ENCODE measurements at places on chromosomes 5 and 9.

GRCh38 chr9:133685653-133686609, 49.8 kb downstream of the DBH start:
- no peak for DNase-seq

DNA sequence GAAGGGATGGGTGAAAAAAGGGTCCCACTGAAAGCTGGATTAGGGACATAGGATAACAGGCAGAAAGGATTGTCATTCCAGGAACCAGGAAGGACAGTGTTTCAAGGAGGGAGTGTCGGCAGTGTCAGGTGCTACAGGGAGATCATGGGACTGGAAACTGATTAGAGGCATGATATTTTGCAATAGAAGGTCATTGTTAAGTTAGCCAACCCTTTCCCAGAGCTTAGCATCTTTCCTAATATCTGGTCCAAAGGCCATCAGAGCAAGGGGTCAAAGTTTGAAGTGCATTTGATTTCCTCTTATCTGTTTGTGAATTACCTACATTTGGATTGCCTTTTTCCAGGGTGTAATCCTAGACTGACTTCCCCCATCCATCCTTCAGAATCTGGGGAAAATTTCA, 91.3 kb downstream of the DOCK2 start:
- no peak for DNase-seq

DNA sequence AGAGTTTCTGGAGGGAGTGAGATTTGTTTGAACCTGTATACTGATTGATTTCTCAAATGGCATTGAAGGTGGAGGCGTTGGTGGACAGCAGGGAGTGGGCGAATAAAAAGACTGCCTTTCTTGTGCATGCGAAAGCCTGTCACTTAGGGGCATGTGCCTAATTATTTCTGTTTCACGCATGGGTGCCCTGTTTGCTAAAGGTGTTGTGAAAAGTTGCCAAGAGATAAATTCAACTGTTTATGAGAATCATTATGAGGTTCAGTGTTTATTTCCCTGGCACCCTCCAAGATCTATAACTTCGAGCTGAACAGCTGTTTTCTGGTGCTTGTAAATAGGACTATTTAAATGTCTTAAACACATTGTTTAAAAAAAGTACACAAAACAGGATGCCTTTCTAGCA, 67.4 kb upstream of the DMRTA1 start:
- DNase-seq: no peak

DNA sequence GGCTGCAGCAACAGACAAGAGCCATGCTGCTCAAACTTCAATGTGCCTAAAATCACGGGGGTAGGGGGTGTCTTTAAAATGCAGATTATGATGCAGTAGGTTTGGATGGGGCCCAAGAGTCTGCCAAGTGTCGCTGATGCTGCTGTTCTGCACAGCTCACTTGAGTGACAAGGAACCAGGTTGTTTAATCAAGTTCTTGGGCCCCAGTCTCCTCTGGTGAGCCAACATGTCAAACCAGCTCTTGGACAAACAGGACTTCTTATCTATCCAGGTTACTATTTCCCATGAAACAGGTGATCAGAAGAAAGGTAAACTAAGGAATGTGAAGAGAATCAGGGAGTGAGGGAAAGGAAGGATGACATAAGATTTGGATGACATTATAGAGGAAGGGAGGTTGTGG, 78.0 kb downstream of the APBA1 start:
- no peak for DNase-seq

GRCh38 chr5:91928754-91929521, 545.8 kb upstream of the ARRDC3 start:
- no peak for DNase-seq

- DNase-seq: no peak
Measured at GRCh38 chr5:72063219-72063819, 44.0 kb upstream of the MAP1B start.

DNA sequence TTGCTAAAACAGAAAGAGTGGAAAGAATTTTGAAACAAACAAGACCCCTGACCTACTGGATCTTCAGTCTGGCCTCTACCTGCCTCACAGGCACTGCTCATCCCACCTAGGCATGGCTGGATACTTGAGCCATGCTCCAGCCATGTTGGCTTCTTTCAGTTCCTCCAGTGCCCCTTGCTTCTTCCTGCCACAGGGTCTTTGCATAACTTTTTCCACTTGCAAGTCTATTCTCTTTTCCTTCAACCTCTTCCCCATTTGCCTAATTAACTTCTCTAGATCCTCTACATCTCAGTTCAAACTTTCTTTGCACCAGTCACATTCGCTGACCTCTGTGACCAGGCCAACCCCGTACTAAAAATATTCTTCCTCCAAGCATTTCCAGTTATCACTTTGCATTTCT, 50.4 kb downstream of the STARD4 start:
- DNase-seq: no peak

DNA sequence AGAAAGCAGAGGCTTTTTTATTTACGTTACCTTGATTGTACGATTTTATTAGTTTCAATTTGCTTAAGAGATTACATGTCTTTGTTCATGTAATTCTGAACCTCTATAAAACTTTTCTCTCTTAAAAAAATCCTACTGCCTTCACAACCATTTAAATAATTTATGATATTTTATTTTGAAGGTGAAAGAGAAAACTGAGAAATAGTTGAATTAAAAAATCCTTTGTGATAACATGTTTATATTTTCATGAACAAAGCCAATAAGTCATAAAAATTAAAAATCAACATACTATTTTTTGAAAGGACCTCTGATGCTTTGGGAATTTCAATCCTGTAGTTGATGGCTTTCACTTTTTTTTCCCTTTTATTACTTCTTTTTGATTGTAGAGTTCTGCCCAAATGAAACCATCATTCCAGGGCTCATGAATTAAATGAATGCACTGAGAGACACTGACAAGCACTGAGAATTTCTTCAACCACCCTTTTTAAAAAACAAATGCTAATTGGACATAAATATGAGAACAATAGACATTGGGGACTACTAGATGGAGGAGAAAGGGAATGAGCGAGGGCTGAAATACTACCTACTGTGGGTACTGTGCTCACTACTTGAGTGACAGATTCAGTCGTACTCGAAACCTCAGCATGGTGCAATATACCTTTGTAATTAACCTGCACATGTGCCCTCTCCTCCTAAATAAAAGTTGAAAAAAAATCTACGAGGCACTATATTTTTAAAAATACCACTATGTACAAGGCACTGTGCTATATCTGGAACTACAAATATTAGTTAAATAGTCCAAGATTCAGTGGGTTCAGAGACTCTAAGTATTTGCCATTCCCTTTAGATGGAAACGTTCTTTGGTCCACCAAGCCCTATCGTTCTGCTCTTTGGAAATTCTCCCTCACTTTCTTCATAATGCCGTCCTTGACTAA, 5.9 kb downstream of the CDKN2A start:
- no peak for DNase-seq

DNA sequence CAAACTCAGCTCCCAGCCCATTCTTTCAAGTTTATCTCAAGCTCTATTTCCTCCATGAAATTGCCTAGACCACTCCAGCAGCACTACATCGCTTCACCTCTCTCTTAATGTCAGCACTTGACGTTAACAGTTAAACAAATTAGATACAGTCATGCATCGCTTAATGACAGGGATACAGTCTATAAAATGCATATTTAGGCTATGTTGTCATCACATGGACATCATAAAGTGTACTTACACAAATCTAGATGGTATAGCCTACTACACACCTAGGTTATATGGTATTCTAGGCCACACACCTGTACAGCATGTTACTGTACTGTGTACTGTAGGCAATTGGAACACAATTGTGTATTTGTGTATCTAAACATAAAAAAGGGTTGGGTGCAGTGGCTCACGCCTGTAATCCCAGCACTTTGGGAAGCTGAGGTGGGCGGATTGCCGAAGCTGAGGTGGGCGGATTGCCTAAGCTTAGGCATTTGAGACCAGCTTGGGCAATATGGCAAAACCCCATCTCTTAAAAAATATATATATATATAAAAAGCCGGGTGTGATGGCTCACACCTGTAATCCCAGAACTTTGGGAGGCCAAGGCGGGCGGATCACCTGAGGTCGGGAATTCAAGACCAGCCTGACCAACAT, 13.4 kb upstream of the PCSK5 start:
- DNase-seq: no peak

DNA sequence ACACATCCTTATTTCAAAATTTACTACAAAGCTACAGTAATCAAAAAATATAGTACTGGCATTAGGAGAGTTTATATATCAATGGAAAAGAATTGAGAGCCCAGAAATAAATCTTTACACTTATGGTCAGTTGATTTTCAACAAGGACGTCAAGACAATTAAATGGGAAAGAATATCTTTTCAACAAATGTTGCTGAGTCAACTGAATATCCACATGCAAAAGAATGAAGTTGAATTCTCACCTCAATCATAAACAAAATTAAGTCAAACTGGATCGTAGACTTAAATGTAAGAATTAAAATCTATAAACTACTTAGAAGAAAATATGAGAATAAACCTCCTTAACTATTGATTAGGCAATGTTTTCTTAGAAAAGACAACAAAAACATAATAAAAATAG, 61.5 kb upstream of the PRR16 start:
- no peak for DNase-seq

GRCh38 chr5:58326022-58326421, 133.9 kb downstream of the PLK2 start:
- DNase-seq: no peak

GRCh38 chr9:27602954-27603353, 29.7 kb upstream of the C9orf72 start:
- no peak for DNase-seq

DNA sequence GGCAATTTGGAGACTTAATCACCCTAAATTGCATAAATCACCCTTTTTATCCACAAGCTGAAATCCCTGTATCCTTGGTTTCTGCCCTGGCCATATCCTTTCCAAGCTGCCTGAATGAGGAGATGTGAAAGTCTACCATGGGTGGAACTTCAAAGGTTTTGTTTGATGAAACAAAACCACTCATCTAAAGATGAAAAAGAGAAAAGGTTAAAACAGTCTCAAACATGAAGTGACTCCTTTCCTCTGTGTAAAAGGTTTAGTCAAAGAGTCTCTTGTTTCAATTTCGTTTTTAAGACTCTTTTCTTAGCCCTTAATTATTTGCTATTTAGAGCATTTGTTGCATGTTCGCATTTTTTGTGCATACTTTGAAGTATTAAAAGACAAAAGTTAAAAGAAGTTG, 11.2 kb downstream of the SLC45A2 start:
- DNase-seq: no peak

DNA sequence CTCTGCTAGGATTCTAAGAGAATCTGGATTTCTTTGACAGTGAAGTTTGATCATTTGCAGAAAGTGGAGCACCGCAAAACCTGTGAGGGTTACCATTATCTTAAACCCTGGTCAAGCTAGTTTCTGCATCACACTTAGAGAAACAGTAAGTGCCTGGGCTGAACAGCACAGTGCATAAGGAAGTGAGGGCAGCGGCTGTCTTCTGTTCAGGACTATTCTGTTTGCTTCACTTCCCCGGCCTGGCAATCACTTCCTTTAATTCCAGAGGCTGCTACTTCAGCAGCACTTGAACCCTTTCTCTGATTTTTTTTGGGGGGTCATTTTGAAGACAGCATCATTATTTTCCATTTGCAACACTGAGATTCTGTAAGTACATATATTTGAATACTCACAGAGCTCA, 32.0 kb downstream of the SEMA6A start:
- no peak for DNase-seq

- DNase-seq: no peak
Measured at GRCh38 chr9:99931155-99931840, 24.8 kb downstream of the STX17 start.

- DNase-seq: no peak
Measured at GRCh38 chr5:35067985-35068384, 20.2 kb upstream of the AGXT2 start.

GRCh38 chr5:132103332-132103951, 29.9 kb downstream of the CSF2 start:
- peak; percentile 37 for DNase-seq

- DNase-seq: no peak
Measured at GRCh38 chr9:37156781-37157356, 36.5 kb downstream of the ZCCHC7 start.
